Stimulated activated CD8-positive, alpha-beta memory T cell treated with anti-CD3 and anti-CD28 coated beads, Interleukin-15, amount 100 ng/mL, for 1 hour (primary cell): ENCODE measurements at places on chromosomes 6 and 20.

DNA sequence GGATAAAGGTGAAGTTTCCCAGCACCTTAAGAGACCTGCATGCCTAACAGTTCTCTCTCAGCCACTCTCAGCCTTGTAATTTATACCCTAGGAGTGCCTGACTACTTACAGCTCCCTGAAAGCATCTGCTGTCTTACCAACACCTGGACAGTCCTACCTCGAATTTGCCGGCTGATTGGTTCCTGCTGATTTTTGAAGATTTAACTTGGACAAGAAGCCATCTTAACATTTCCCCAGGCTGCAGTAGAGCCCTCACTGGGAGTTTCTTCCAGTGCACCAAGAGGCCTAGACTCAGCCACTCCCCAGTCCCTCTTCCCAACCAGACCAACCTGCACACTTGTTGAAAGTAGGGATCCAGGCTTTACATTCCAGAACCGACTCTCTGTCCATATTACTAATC is 174.5 kb downstream of the LINC00237 start:
- DNase-seq: no peak

GRCh38 chr20:11544029-11544678 is 373.5 kb upstream of the BTBD3 start:
- no peak for DNase-seq

GRCh38 chr6:9131616-9132015 is 696.3 kb upstream of the SLC35B3 start:
- no peak for DNase-seq

DNA sequence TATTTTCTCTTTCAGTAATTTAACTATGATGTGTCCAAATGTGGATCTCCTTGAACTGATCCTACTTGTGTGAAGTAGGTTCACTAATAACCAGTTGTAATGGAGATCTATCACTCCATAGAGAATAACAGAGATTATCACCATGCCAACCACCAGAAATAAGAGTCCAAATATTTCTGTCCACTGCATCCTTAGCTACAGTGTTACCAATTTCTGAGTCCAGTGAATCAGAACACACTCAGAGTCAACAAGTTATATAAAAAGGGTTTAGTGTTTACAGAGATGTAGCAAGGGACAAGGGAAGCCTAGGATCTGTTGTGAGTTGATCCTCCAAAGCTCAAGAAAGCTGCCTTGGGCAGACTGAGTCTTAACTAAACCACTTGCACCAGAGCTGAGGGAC is 882.8 kb downstream of the TBC1D32 start:
- no peak for DNase-seq

DNA sequence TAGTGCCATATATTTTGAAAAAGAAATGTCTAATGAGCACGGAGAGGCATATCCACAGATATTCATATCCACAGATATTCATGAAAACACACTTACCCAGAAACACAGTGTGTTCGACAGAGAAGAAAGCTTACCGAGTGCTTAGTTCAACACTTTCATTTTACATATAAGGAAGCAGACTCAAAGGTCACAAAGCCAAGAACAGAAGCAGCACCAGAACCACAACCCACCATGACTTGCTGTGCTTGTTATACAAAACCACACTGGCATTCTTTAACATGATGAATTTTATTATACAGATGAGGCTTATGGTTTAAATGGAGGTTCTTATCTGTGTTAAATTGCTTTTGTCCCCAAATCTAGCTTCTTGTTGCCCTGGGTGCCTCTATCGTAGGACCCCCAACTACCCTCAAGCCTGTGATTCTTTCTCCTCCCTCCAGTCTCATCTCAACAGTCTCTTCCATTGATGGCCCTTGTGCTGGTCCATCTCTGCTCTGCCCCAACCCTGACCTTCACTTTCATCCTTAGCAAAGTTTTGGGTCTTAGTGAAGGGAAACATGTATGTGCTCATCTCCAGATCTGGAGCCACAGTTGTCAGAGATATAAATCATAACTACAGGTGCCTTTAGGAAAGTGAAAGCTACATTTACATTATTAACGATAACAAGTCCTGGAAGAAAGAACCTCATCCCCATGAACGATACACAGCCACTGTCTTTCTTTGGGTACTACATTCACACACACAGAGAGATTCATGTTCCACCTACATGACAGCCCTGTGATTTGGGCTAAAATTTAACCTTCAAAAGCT is 40.0 kb downstream of the SF3B5 start:
- DNase-seq: no peak

DNA sequence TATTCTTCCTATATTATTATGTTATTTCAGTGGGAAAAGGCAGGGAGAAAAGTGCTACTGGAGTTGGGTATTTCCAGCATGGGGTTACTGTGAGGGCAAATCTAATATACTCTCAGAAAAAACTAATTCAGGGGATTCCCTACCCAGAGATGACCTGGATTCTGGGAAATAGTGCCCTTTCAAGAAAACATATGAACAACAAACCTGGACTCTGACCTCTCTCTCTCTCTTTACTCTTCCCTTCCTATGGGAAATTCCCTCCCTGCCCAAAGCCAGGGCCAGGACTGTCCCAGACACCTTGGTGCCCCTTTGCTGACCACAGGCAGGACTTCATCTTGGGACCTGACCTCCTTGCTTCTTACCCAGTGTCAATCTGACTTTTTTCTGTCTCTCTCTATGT is 1.6 kb upstream of the UBD start:
- DNase-seq: no peak

DNA sequence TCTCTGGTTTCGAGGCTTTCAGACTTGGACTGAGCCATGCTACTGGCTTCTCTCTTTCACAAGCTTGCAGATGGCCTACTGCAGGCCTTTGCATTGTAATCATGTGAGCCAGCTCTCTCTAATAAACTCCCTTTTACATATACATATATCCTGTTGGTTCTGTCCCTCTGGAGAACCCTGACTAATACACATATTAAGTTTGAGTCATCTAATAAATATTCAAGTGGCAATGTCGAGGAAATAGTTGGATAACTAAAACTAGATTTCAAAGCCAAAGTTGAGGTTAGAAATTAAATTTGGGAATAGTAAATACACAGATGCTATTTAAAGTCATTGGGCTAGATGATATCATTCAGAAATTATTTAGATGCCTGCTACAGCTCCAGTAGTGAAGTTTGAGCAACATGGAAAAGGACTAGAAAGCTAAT is 1343.4 kb downstream of the GRIK2 start:
- no peak for DNase-seq

- DNase-seq: no peak
Measured at GRCh38 chr6:26555505-26556262, 17.5 kb downstream of the HMGN4 start.

GRCh38 chr6:167766986-167767714 is 59.6 kb upstream of the AFDN start:
- DNase-seq: no peak

DNA sequence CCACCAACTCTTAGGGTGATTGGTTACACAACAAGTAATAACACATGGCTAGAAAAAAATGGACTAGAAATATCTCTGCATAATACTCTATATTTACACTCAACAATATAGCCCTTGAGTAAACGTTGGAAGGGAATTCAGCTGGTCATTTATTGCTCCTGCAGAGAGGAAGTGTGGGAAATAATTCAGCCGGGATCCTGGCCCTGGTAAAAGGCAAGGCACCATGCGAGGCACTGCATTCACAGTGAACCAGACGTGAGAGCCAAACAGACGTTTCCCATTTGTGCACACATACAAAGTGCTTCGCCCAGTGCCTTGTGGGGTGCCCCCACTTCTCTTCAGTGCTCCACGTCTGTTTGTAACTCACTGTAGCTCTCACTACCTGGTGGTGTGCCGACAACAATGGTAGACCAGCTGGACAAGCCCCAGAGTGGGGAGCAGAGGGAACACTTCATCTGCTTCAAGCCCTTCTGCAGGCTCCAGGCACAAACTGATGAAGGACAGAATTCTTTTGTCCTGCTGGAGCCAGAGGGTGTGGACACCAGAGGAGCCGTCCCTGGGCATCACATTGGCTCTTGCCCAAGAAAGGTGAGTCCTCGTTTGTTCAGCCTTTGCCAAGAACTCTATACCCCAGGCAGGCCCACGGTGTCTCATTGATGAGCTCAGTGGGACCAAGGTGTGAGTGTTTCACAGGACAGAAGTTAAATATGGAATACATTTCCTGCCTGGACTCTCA is 18.8 kb downstream of the SYNDIG1 start:
- DNase-seq: no peak

DNA sequence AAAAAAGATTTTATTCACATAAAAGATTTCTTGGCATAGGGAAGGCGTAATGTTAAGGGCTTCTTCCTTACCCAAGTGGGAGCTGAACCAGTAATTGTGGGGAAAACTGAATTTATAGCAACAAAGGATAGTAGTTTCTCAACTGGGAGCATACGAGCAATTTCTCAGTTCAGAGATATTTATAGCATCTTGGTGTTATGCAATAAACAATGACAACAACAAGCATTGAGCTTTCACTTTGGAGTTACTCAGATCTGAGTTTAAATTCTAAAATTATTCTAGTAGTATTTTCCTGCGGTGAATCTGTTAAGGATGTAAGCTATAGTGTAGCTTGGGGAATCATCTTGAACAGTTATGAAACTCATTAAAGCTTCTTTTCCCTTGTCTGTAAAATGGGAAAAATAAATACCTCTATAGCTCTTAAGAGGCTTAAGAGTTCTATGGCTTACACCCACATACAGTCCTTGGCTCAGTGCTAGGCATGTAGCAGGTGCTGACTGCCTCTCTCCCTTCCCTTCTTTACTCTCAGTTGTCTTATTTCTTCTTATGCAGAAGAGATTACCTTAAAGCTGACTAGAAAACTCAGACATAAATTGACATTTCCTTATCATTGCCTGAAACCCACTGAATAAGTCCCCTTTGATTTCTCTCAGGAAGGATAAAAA is 58.8 kb downstream of the SAMD5 start:
- DNase-seq: no peak

DNA sequence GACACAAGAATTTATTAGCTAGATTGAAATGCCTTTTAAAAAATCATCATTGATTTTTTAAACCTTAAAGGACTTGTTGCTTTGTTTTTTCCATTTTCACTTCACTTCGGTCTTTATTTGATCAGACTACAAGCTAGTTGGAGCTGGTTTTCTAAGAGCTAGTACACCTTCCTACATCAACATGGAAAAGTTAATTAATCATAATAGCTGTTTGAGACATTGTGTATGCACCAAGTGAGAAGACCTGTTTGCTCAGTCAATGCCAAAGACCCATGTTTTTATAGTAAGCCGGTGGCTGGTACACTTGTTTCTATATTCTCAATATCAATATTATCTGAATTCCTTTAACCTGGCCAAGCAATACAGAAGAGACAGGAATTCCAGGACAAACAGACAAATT is 310.2 kb upstream of the SGK1 start:
- no peak for DNase-seq

GRCh38 chr6:133577851-133578250 is 311.1 kb upstream of the TCF21 start:
- no peak for DNase-seq

- DNase-seq: no peak
Measured at GRCh38 chr6:57159127-57159526, 13.0 kb upstream of the BAG2 start.

GRCh38 chr6:3723966-3724365 is 27.5 kb downstream of the PXDC1 start:
- DNase-seq: no peak

GRCh38 chr6:134523903-134524650 is 206.2 kb upstream of the SGK1 start:
- DNase-seq: no peak

GRCh38 chr6:20217324-20217855 is 5.1 kb upstream of the MBOAT1 start:
- DNase-seq: no peak

- no peak for DNase-seq
Measured at GRCh38 chr6:140052736-140053729, 678.6 kb upstream of the CITED2 start.

- no peak for DNase-seq
Measured at GRCh38 chr6:157670466-157671186, 152.4 kb upstream of the SNX9 start.

DNA sequence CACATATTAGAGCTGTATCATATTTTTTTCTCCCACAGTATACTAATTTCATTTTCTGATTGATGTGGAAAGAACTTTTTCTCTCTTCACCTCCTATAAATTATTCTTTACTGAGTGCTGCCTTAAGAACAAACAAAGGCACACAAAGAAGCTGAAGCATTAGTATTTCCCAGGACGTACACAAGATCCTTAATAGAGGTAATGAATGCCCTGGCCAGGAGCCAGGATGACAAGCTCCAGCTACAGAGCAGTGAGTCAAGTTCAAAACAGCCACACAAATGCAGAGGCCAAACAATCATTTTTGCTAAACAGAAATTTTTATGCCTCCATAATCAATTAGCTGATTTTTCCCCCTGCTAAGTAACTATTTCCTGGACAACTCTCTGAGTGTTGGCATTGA is 639.6 kb downstream of the EPHA7 start:
- no peak for DNase-seq

- DNase-seq: no peak
Measured at GRCh38 chr6:26336355-26337198, 28.4 kb upstream of the BTN3A2 start.

- no peak for DNase-seq
Measured at GRCh38 chr20:19890445-19891051, 126.6 kb upstream of the NAA20 start.

DNA sequence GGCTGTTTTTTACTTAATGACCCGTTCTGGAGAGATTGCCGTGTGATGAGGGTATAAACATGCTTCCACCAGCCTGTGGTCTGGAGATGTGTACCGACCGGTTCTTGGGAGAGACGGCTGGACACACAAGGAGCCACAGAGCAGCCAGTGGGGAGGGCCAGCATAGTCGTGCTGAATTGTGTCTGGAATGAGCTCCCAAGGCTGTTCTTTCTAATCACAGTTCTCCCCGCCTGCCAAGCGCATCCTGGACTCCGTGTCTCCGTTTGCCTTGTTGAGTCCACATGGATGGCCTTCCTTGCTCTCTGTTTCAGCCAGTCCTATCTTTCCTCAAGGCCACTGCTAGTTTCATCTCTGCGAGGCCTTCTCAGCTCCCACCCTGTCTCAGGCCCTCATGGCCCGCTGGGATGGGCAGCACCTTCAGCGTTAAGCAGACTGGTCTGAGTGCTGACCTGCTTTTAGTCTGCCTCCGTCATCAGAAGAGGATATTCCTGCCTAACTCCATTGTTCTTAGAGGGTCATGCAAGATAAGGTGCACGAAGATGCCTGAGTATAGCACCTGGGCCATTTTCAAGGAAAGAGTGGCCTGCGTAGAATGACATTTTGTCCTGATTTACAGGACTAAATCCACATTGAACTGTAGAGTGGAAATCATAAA is 20.6 kb downstream of the MANBAL start:
- no peak for DNase-seq

DNA sequence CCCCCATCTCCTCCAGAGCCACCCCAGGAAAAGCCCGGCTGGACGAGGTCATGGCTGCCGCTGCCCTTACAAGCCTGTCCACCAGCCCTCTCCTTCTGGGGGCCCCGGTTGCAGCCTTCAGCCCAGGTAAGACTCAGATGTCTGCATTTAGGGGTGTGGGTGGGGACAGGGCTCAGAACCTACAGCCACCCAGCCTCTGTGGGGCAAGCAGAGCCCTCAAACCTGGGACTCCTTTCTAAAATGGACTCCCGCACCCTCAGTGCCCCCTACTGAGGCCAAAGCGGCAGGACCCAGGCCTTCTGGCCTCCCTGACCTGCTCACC is 1.7 kb downstream of the SLC2A4RG start:
- no peak for DNase-seq
